NCI-H1417 treated with DMSO at 0.1 percent for 48 hours (cell line): ENCODE measurements at places on chromosomes 1 and 21.

DNA sequence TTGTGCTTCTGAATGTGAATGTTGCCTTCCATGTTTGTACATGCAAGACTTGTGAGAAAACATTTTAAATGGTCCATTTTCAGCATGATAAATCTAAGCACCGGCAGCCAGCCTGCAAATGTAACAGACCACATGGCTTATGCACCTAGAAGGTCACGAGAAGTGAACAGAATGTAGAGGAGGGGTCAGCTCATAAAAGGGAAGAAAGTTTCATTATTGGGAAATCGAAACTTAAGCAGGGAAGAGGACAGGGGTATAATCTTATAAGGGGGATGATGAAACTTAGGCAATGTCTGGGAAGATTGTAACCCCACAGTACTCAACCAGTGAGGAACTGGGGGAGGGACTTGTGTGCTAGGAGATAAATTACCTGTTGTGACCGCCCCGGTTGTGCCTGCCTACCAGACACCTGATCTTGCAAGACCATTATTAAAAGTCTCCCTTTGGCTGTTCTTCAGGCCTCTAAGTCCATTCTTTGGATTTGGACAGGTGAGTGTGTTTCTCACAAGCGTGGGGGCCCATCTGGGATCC, 37.7 kb upstream of the VN1R5 start:
- no peak for DNase-seq

DNA sequence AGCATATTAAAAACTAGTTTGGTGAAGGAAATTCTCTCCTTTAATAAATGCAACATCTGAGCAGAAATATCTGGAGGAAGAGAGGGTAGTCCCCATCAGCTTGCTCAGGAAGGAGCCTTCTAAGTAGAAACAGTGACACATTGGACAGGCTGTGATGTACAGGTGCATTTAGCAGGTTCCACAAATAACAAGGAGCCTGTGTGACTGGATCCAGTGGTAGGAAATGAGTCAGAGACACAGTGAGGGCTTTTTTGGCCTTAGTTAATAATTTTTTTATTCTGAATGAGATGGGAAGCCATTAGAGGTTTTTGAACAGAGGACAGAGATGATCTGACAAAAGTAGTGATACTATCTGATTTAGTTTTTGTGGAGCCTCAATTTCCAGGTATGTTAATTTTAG, 738.9 kb upstream of the PTBP2 start:
- no peak for DNase-seq

- no peak for DNase-seq
Observed at GRCh38 chr1:228902781-228903433, 167.6 kb downstream of the RHOU start.

DNA sequence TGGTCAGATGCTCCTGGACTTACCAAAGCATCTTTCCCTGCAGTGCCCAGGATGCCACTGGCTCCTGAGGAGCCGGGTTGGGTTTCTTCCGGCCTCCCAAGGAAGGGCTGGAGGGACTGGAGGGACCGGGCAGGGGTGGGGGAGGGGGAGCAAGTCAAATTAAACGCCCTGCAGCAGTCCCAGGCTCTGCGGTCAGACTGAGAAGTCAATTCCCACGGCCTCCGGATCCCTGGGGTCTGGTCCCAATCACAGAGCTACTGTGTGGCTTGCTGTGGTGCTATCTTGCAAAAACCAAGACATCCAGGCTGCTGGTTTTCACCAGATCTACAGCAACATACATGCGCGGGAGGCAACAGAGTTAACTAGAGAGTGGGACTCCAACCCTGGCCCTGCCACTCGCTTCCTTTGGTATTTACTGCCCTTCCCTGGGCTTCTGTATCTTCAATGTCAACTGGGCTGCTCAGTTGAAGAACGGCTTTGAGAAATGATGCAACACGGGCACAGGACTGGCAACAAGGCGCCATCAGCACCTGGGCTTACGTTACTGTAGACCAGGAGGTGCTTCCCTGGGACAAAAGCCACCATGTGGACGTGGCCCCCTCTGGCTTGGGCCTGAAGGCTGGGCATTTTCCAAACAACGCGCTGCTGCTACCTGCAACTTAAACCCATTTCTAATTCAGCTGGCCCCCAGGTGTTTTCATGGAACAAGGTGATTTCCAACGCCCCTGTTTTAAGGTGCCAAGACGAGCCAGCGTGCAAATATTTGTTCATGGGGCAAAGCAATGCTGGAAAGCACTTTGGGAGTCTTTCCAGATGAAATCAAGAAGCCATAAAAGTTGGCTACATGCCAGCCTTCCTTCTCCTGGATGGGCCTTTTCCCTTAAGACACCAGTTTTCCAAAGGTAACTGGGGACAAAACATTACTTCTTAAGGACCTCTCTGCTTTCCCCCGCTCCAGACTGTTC, 11.5 kb downstream of the RCC2 start:
- DNase-seq = no peak

DNA sequence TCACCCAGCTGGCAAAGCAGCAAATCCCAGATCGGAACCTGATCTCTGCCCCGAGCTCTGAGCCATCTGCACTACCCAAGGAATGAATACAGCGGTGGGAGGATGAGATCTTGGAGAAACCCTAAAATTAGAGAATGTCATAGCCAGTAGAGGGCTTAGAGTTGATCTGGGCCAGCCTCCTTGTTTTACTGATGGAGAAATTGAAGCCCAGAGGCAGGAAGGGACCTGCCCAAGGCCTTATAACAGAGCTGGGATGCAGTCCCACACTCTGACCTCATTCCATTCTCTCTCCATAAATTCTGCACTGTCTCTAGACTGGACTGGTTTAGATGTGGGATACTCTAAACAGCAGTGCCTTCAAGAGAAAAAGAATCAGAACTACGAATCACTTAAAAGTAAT, 4.8 kb upstream of the SFN start:
- DNase-seq = no peak

GRCh38 chr1:98121646-98122045, 200.8 kb upstream of the DPYD start:
- DNase-seq = no peak

DNA sequence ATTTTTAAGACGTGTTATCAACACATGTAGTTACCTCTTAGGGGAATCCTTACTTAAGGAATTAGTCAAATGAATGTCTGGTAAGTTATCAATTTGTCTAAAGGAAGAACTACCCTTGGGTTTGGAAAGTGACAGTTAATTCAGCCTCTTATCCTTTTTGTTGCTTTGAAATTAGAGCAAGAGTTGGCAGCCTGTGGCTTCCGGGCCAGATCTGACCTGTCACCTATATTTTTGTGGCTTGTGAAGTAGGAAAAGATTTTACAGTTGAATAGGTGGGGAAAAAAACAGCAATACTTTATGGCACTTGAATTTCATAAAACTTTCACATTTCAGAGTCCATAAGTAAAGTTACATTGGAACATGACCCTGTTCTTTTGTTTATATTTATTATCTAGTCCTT, 5.5 kb downstream of the MRPS6 start:
- DNase-seq = no peak

DNA sequence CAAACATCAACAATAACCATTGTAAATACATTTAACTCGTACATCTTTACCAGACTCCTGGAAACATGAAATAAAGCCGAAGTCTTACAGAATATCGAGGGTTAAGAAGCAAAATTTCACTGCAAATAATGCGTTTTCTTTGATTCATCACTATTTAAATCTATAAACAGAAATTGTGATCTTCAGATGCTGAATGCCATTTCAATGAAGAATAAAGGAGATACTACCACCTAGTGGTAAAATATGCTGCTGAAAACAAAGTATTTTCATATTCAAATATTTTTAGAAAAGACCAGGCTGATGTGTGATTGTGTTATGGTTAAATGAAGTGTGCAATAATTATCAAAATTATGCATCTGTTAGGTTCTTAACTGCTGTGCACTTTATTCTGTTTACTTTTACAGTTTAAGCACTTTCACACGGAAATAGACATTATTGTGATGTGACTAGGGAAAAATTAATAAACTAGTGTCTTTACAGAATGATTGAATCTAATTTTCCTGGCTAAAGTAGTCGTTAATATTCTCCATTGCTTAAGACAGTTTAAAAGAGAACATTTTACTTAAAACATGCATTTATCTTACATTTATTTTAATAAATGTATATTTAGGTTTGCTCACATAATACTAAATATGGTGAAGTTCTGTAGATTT, 1093.1 kb downstream of the MRPL39 start:
- DNase-seq = no peak

GRCh38 chr1:70486676-70487458, 75.8 kb downstream of the CTH start:
- no peak for DNase-seq

- DNase-seq = no peak
Observed at GRCh38 chr21:46437096-46437498, 21.6 kb upstream of the DIP2A start.

- DNase-seq = no peak
Observed at GRCh38 chr1:167499106-167499505, 19.2 kb downstream of the CD247 start.

DNA sequence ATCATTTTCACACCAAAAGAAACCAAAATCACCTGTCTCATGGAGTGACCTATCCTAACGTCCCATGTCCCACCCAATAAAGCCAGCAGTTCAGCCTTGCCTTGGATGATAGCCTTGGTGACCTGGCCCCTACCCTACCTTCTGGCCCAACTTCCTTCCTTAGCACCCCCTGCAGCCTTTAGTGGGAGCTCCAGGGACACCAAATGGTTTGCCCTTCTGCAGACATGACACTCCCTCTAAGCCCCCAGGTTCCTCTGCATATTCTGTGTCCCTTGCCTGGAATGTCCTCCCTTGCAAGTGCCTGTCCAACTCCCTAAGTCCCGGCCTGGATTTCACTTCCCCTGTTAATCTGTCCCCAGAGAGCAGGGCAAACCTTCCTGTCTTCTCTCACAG, 2.2 kb downstream of the SLFNL1 start:
- no peak for DNase-seq

GRCh38 chr1:17717594-17718535, 37.3 kb upstream of the ACTL8 start:
- no peak for DNase-seq

GRCh38 chr1:26700711-26701110, 4.9 kb downstream of the ARID1A start:
- DNase-seq = no peak

- DNase-seq = no peak
Observed at GRCh38 chr21:45584786-45585185, 42.5 kb upstream of the SLC19A1 start.

DNA sequence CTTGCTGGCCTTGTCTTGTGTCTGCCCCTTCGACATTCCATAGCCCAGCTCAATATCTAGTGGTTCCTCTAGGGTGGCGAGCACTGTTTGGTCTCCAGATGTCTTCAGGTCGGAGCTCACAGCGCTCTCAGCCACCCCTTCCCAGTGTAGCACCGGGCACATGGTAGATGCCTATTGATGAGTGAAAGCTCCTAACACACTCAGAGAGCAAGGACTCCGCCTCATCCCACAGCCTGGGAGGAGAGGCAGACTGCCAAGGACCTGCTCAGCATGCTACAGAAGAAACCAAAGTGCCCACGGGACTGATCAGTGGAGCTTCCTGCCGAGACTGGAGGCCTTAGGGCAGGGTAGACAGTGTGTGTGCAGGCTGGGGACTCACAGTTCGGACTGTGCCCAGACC, 10.9 kb downstream of the PCSK9 start:
- DNase-seq = no peak

- DNase-seq = no peak
Observed at GRCh38 chr21:37039411-37040075, 33.0 kb downstream of the RIPPLY3 start.

DNA sequence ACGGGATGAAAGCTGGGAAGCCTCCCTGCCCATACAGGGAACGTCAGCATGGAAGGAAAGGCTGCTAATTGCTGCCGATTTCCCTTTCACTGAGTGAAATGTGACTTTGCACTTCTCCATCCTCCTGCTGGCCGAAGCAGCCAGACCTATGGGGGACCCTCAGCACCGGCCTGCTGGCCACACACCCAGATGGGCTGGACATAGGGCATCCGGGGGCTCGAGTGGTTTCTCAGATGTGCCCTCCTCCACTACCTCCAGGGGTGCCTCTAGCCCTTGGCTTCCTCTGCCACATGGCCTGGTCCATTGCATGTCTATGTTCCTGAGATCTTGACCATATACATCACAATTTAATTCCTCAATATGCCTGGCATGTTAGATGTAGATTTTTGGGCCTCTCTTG, 79.7 kb downstream of the LRRN2 start:
- DNase-seq = no peak

DNA sequence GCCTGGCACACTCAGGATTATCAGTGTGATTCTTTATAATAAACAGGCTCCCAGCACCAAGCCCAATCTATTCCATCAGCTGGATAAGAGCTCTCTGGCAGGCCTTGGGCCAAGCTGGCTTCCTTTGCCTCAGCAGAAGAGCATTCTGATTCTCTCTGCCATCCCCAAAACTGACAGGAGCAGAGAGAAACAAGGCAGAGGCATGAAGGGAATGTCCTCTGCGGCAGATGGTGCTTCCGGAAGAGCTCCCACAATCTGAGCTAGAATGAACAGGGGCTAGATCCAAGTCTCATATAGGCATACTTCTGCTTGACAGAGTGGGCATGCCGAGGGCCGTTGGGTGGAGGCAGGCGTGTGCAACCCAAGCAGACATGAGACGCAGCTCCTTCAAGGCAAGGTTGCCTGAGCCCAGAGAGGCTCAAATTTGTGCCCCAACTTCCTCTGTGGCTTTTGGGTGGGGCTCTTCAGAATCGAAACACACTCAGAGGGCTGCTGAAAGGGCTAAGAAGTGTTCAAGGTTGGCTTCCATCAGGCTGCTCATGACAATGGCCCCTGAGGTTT, 4.0 kb downstream of the CAPN2 start:
- DNase-seq = no peak

DNA sequence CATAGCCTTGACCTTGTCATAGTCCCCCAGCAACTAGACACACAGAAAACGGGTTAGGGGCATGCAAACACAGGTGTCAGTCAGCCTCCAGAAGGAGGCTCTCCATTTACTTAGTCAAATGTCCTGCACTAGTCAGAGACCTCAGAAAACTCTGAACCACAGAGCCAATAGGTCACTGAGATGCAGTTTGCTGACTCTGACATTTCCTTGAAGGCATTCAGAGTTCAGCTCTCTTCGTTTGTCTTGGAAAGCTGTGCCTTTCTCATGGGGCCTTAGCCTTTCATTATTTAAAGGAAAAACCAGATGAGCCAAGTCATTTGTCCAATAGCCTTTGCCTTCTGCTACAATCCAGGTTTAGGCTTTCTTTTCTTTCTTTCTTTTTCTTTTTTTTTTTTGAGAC, 3.5 kb downstream of the OLFML2B start:
- DNase-seq = no peak

- DNase-seq = no peak
Observed at GRCh38 chr1:55055084-55055882, 15.9 kb downstream of the PCSK9 start.

DNA sequence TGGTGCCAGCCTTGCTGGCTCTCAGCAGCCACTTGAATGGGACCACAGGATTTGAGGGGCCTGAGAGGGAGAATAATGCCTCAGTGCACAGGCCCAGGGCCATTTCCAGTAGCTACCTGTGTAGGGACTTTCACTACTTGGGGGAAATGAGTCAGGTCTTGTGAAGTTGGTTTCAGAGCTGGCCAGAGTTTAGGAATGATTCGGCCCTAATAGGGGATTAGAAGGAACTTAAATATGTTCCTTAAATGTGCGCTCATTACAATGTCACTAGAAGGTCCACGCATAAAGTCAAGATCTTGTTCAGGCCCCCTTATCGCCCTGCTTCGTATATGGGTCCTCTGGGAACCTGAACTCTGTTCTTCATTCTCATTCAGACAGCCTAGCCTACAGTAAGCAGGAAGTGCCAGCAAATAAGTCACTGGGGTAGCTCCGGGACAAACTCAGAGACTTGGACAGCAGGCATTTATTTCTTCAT, 5.6 kb upstream of the AKR1A1 start:
- no peak for DNase-seq

GRCh38 chr1:27316860-27317259, 5.1 kb upstream of the TMEM222 start:
- DNase-seq = no peak

- DNase-seq = no peak
Observed at GRCh38 chr1:40876891-40877290, 14.7 kb upstream of the CITED4 start.
